ENCODE measurements at places on chromosomes 6 and 20.
A peak's percentile ranks its signal among the peaks of the same experiment; 100 is the strongest.

GRCh38 chr6:11311970-11312369, 79.5 kb upstream of the NEDD9 start:
- no peak for DNase-seq

- no peak for DNase-seq
Observed at GRCh38 chr6:25384967-25385366, 105.8 kb downstream of the CARMIL1 start.

- no peak for DNase-seq
Observed at GRCh38 chr6:161168281-161168891, 105.5 kb downstream of the AGPAT4 start.

DNA sequence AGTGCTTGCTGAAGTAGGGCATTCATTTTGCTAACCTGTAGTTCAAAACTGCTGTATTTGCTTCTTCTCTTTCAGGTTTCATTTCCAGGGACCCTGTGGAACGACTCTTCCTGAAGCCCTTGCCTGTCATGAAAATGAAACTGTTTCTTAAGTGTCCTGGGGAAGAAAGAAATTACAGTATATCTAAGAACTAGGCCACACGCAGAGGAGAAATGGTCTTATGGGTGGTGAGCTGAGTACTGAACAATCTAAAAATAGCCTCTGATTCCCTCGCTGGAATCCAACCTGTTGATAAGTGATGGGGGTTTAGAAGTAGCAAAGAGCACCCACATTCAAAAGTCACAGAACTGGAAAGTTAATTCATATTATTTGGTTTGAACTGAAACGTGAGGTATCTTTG, 3.4 kb upstream of the NOL7 start:
- no peak for DNase-seq

- DNase-seq: no peak
Observed at GRCh38 chr6:43181621-43181941, 415 bp upstream of the CUL9 start.

- DNase-seq: no peak
Observed at GRCh38 chr6:38262026-38262425, 377.7 kb downstream of the BTBD9 start.

GRCh38 chr20:40686434-40686882, 2.6 kb downstream of the MAFB start:
- no peak for DNase-seq

GRCh38 chr6:22904431-22904830, 335.1 kb downstream of the HDGFL1 start:
- DNase-seq: no peak

- no peak for DNase-seq
Observed at GRCh38 chr6:21767891-21768648, 174.5 kb downstream of the SOX4 start.

- DNase-seq: peak; percentile 75
Observed at GRCh38 chr20:4017051-4017712, 1.8 kb upstream of the RNF24 start.

GRCh38 chr6:128067446-128068118, 166.7 kb upstream of the THEMIS start:
- no peak for DNase-seq

DNA sequence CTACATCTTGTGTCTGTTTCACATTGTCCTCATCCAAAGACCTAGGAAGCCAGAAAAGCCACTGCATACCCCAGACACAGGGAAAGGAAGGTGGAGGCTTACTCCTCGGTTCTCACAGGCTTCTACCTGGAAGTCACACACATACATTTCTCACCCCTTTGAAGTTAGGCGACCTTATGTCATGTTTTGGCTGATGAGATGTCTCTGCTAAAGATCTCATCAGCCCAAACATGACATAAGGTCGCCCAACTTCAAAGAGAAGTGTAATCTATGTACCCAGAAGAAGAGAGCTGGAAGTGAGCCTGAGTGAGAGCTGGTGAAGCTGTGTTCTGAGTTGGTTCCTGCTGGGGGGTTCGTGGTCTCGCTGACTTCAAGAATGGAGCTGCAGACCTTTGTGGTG, 47.5 kb upstream of the SLC22A23 start:
- DNase-seq: no peak
